ENCODE measurements at places on chromosomes 7 and 10.

GRCh38 chr7:50653126-50653864 is 88.1 kb upstream of the DDC start:
- DNase-seq, result no peak

DNA sequence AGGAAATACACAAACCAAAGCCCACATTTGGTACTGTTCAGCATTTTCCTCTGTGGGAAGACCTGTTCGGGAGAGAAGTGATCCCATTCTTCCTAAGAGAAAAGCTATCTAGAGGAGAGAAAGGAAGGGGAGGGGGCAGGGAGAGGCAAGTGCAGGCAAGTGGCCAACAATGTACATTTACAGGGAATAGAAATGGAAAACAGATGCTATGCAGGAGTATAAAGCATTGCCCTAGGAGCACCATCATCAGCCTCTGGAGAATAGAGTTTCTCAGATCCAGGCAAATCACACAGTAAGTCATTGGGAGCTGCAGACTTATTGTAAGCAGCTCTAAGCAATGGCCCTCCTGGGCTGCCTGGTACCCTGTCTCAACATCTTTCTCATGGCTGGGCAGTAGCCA is 424.4 kb upstream of the AUTS2 start:
- DNase-seq, result no peak

- no peak for DNase-seq
These were observed 47.4 kb upstream of the MTURN start for GRCh38 chr7:30087371-30087770.

DNA sequence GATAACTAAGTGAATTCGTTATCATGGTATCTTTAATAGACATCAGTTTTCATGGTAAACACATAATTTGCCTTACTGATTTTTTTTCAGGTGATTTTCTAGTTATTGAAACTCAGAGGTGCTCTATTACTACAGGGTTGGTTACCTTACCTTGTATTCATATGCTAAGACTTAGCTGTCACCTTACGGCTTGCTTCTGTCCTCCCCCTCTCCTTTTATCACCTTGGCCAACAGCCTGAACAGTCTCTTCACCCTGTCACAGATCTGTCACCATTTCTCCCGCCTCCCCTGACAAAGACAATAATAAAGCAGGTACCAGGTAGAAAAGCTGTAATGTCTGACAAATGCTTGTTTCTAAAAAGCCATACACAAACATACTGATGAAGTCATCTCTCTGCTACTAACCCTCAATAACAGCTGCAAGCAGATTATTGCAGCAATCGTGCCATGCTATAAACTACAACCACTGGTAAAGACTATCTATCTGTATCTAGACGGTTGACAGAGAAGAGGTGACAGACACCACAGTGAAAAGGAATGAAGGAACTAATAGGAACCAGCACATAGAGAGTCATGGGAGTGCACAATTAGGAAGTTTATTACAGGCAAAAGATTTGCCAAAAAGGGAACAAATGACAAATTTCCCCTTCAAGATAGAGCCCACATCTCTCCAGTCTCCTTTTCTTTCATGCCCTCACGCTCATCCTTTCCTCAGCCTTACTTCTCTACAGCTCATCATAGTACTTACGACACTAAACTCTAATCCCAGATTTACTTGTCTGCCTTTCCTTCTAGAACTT is 57.2 kb downstream of the ARHGAP12 start:
- DNase-seq, result no peak

DNA sequence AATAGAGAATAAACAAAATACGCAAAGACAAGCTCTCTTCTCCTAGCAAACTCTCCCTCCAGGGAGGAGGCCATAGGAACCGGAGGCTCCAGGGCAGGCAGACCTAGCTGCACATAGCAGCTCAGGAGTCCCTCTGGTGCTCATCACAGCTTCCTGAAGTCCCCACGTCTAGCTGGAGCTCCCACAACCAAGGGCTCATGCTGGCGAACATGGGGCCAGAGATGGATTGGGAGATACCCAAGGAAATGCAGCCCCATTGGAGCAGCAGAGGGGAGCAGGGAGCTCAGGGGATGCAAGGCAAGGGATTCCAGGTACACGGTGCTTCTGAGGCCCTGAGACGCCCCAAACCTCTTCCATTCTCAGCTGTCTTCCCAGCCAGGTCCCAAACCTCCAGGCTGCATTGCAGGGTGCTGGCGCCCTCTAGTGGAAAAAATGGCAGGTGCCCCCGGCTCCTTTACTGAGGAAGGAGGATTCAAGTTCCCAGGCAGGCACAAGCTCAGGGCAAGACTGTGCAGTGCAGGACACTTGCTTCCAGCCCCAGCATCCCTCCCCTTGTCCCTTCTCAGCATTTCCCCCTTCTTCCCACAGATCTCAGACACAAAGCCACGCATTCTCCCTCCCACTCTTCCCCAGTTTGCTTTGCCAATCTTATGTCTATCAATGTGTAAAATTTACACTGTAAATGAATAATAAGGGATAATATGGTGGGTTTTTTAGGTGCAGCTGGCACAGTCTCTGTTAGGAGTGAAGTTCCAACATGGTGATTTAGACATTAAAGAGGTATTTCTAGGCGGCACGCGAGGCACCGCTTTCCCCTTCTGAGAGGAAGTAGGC is 46.2 kb downstream of the GPAM start:
- peak; percentile 85 for DNase-seq

- DNase-seq, result no peak
These were observed 26.3 kb upstream of the CCDC7 start for GRCh38 chr10:32419615-32420014.

DNA sequence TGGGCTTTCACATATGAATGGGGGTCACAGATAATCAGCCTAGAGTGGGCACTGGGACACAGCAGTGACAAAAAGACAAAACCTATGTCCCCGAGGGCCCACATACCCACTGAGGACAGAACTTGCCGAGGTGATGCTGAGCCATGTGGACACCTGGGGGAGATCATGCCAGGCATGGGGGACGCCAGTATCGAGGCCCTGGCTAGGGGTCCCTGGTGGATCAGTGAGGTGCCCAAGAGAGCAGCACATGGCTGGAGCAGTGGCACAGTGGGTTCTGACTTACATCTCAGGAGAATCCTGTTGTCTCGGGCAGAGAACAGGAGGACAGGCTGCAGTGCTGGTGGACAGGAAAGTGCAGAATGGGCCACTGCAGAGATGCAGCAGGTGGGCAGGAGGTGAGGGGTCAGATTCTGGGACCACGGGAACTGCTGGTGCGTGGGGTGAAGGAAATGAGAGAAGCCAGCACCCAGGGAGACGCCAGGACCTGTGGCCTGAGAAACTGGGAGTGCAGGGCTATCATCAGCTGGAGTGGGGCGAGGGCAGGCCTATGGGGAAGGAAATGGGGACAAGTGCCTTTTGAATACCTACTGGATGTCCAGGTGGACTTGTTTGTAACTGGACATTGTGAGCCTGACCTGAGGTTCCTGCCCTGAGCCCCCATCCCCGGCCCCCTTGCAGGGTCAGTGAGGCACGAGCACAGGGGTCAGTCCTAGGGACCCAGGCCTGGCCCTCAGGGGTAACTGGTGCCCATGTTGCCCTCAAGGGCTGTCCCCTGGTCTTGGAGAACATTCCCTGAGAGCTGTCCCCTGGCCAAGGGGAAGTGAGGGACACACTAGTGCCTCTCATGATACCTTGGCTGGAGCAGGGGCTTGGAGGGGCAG is 91.2 kb upstream of the RET start:
- peak; percentile 51 for DNase-seq

DNA sequence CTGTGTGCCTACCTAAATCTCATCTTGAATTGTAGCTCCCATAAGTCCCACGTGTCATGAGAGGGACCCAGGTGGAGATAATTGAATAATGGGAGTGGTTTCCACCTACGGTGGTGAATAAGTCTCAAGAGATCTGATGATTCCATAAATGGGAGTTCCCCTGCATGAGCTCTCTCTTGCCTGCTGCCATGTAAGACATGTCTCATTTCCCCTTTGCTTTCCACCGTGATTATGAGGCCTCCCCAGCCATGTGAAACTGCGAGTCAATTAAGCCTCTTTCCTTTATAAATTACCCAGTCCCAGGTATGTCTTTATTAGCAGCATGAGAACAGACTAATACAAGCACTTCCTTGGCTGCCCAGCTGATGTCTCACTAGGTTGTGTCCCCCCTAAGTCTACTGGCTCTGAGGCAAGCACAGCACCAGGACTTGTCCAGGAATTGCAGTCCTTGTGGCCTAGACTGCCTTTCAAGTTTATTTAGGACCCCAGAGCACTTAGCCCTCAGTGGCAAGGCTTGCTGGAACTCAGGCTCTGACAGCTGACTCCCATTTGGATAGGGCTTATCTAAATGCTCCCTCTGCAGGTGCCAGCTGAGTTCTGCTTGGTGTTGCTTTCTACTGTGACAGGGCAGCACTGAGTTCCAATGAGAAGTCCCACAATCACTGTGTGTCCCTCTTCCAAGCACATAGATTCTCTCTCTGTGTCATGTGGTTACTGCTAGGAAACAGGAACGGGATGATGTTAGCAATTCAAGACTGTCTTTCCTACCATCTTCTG is 59.0 kb upstream of the TAS2R16 start:
- no peak for DNase-seq

- DNase-seq, result no peak
These were observed 102.6 kb downstream of the PLXDC2 start for GRCh38 chr10:19918794-19919193.

GRCh38 chr7:100753750-100754149 is 20.4 kb downstream of the ZAN start:
- no peak for DNase-seq

DNA sequence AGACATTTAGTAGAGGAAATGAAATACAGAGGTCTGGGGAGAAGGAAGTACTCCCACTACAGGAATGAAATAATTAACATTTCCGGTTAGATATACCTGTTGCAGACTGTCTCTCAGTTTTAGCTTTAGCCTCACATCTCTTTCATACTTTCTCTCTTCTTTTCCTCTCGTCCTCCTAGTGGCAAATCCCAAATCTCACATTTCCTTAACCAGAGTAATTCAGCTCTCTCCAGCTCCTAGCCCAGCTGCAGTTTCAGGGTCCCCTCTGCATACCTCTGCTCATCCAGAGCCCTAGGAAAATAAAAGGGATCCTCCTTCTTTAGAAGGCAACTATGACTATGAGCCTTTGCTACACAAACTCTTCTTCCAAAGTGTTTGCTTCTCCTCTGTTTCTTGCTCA is 643.2 kb downstream of the PHTF2 start:
- no peak for DNase-seq

DNA sequence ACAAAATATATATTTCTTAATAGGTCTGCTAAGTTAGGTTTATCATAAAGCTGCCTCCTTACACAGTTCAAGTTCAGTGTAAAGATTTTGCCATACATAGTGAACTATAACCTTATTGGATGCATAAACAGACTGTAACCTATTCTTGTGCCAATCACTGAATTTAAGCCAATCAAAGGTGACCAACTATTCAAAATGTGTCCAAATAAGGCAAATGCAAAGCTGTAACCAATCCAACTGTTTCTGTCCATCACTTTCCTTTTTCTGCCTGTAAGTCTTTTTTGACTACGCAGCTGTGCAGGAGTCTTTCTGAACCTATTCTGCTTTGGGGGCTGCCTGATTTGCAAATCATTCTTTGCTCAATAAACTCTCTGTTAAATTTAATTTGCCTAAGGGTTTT is 11.6 kb upstream of the DNMBP start:
- DNase-seq, result no peak

DNA sequence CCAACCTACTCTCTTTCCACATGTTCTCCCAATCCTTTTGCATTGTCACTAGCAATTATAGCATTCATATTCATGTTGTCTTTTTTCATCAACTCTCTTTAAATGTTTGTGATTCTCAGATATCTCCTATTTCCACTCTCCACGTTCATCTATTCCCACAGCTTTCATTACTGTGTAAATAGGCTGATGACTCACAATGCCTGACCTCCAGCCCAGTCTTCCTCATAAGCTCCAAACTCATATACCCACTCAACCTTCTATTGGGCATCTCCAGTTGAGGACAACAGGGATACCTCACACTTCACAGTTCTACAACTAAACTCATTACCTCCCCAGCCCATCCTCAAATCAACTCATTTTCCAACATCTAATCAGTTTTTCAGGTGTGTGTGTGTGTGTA is 194.1 kb downstream of the DGKI start:
- no peak for DNase-seq

DNA sequence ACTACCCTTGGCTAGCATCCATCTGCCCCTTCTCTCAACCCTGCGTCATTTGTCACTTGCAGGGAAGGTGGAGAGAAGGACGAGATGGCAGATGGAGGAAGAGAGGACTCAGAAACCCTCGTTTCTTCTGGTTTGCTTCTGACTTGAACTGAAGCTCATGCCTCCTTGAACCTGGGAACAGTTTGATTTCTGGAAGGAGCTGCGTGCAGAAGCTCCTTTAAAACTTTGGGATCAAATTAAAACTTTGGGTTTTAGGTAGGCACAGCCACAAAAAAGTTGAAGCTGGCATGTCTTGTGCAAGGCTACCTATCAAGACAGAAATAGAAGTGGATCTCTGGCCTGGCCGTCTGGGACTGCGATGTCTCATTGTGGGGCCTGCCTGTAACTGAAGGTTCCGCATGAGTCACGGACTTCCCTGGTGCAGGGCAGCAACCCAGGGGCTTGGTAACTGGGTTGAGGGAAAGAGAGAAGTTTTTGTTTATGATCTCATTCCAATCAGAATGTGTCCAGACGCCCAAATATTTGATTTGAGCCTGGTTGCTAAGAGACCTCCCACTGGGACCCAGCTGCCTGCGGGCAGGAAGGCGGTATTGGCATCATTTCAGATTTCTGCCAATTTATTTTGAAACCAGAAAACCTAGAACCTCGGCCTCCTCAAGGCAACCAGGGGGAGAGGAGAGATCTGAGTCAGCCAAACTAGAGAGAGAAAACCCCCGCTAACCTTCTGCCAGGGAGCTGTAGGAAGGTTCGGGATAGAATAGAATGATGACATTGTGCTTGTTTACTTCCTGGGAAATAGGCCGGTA is 15.8 kb upstream of the CAMK1D start:
- peak; percentile 79 for DNase-seq

- DNase-seq, result peak; percentile 73
These were observed 37.0 kb upstream of the IL15RA start for GRCh38 chr10:6014241-6014761.

DNA sequence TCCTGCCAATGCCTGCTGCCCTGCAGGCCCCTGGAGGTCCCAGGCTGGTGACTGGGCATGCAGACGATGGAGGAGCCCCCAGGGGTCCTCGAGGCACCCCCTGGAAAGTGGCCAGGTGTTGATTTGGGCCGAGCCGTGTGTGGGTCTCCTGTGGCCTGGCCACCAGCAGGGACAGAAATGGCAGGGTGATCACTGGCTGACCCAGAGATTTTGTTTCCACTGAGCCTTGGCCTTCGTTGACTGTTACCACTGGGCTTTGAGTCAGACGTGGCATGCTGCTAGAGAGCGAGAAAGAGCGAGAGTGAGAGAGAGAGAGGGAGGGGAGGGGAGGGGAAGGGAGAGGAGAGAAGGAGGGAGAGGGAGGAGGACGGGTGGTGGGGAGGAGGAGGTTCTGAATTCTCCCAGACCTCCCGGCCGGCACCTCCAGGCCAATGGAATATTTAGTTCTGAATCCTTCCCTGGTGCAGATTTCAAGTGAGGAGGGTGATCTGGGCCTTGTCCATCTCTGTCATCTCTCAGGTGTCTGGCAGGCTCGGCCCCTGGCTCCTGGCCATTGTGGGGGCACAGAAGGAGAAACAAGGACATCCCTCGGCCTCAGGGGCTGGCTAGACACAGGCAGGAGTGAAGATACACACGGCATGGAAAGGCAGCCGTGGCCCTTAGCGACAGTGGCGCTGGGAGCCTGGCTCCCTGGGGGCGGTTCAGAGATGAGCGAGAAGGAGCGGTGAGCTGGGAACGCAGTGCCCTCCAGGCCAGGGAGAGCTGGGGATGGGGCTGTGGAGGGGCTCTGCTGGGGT is 58.2 kb downstream of the GLRX3 start:
- no peak for DNase-seq

GRCh38 chr10:3803295-3803926 is 18.4 kb upstream of the KLF6 start:
- DNase-seq, result no peak

GRCh38 chr10:24240041-24240751 is 31.3 kb downstream of the KIAA1217 start:
- no peak for DNase-seq
